Left colon (tissue), 2 donors: ENCODE measurements at places on chromosomes 11 and 22. TPM values are rescaled to one million over a fixed set of nuclear protein-coding genes. Genes with fewer than 3 reads are reported as not detected.

DNA sequence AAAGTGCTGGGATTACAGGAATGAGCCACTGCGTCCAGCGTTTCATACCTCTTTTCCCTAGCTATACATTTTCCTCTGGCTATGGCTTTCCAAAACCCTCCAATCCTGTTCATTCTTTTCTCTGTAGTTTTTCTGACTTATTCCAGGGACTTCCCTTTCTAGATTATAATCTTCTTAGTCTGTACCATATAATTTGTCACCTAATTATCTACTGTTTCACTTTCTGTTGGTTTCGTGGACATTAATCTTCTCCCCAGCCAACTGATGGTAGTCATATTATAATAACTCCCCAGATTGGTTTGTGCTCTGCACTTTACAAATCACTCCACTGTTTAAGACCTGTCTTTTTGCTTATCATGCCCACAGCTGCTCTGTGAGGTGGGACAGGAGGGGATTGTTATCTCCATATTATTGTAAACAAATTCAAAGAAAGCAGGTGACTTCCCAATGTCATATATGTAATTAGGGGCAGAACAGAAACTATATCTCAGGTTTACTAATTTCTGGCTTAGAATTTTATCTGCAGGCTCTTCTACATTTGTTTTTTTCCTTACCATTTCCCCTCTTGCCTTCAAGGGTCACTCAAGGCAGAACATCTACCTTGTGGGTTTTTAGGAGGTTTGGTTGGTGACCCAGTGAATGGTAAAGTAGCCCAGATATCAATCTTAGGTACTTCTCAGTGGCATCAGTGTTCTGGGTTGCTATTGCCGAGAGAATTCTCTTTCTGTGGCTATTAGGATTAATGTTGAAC lies 23.9 kb downstream of the STIM1 start:
- no peak for DNase-seq

DNA sequence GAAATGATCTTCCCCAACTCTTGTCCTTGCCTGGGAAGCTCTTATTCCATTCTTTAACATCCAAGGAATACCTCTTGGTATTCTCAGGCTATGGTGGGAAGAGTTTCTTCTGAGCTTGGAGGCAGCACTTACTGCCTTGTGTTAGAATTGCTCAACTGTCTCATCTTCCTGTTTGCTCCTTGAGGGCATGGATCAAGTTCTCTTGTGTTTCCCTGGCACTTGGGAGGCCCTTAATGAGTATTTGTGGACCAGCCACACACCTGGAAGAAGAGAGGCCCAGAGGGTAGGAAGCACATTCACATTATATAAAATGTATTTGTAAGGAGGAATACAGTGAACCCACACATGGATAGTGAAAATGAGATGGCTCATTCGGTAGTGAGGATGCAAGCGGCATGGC lies 3.4 kb upstream of the SORL1-AS1 start:
- DNase-seq = no peak

- DNase-seq = no peak
These were observed 73.8 kb upstream of the SHISAL1 start for GRCh38 chr22:44386386-44387035.

- no peak for DNase-seq
These were observed 2.8 kb downstream of the POLR3H start for GRCh38 chr22:41541484-41541883.

- DNase-seq = no peak
These were observed 31.9 kb downstream of the COMMD9 start for GRCh38 chr11:36257351-36257750.

Gene C1QTNF5
- 9.3 TPM for total RNA-seq

DNA sequence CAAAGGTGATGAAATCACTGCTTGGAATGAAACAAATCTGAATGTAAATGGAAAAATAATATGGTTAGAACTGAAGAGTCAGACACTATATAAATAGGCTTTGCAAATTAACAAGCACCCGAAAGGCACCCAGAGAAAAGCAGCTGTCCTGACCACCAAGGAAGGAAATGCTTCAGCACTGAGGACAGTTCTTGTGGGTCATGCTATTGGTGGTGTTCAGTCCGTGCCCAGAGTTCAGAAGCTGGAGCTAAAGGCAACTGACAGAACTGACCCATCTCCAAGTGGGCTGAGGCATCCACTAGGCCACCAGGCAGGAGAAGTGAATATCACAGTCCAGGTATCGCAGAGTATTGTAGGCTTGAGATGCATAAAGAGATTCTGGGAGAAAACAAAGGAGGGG lies 208.9 kb downstream of the OPCML start:
- no peak for DNase-seq

Gene PRG3
- total RNA-seq = not detected

- no peak for DNase-seq
These were observed 31.4 kb upstream of the AQP11 start for GRCh38 chr11:77558380-77558779.

GRCh38 chr22:31088233-31088986 lies 7.3 kb downstream of the SMTN start:
- DNase-seq = no peak

DNA sequence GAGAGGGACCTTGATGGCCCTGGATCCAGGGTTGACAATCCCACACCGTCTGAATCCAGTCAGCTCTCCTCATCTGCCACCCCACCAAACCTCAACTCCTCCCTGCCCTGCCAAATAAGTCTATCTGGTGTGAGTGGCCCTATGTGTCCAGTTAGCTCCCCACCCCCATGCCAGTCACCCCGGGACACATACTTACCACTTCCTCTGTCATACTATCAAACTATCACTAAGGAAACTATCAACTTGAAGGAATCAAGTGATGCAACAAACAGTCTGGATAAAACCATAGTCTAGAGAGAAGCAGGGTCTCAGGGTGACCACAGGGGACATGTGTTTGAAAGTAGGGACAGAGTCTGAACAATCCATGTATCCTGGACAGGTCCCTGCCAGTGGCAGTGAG lies 13.2 kb upstream of the CSF2RB start:
- no peak for DNase-seq

GRCh38 chr22:27772081-27772983 lies 29.2 kb downstream of the MN1 start:
- no peak for DNase-seq
